ENCODE measurements at places on chromosomes 3 and 15.

GRCh38 chr3:52269776-52270175 lies 8.7 kb downstream of the WDR82 start:
- DNase-seq, result no peak

- no peak for DNase-seq
These were observed 427.9 kb downstream of the WDR72 start for GRCh38 chr15:53331328-53332190.

DNA sequence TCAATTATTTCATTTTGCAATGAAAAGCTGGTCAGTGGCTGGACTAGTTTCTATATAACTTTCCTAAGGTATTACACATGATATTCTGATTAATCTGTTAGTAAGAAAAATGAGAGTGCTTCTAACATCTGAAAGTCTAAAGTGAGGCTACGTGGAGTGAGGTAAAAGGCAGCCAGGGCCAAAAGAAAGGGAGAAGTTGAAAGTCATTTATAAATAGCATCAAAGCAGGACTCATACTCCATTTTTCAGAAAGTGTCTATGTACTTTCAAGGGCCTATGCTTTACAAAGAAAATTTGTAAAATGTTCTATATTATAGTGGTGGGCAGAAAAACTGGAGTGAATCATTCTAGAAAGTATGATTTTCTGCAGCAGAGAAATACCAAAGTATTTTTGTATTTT lies 80.0 kb downstream of the CSNK1G1 start:
- no peak for DNase-seq

- no peak for DNase-seq
These were observed 56.5 kb downstream of the GHSR start for GRCh38 chr3:172391592-172392302.

DNA sequence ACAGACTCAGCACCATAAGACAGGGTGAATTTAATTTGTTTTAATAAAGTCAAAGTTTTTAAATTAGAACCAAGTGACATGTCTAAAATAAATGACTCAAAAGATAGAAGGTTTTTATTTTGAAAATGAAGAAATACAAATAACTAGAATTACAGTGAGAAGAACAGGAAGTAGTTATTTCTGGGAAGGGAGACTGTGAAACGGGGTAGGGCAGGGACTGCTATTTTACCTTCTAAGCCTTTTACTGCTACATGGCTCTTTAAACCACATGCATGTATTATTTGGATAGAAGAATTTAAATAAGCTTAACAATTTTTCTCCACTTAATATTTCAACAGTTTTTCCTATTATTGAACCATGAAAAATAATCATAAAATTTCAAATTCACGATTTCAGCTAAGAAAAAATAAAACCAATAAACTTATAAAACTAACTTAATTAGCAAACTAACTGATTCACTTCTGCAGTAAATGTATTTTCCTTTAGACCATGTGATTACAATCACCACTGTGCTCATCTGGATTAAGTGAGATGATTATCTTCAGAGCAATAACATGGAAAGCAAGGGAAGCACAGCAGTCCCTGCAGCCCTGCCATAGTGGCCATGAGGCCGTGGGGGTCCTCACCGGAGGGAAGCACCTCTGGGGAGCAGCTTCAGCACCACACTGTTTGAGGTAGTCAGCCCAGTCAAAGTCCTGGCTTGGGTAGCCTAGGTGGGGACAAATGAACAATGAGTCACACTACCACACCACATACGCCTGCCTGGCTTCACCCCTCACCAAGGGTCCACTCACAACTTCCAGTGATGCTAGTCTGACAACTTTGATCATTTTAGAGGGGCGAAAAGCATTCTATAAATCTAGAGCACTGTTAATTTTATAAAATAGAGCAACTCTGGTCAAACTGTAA lies 28.3 kb upstream of the STIMATE start:
- no peak for DNase-seq

- no peak for DNase-seq
These were observed 1.3 kb downstream of the RAD51 start for GRCh38 chr15:40696228-40696627.

DNA sequence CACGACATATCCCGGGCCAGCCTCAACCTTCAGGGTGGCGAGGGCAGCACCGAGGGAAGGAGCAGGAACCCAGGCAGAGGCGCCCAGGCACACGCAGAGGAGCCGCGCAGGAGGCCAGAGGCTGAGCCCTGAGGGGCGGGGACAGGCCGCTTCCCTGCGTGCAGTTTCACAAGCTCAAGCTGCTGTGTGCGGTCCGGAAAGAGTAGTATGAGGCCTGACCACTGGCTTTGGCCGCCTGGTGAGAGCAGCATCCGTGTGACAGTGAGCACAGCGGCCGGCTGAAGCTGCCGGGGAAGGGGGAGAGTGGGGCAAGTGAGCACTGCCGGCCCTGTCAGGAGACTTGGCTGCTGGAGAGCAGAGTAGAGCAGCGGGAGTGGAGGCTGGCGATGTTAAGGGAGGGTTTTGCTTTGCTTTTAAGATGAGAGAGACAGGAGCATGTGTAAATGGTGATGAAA lies 8.7 kb downstream of the ZDHHC19 start:
- DNase-seq, result no peak

GRCh38 chr3:8899876-8900460 lies 63.3 kb downstream of the RAD18 start:
- DNase-seq, result no peak

- no peak for DNase-seq
These were observed 162.6 kb upstream of the PFN2 start for GRCh38 chr3:150133293-150133692.

DNA sequence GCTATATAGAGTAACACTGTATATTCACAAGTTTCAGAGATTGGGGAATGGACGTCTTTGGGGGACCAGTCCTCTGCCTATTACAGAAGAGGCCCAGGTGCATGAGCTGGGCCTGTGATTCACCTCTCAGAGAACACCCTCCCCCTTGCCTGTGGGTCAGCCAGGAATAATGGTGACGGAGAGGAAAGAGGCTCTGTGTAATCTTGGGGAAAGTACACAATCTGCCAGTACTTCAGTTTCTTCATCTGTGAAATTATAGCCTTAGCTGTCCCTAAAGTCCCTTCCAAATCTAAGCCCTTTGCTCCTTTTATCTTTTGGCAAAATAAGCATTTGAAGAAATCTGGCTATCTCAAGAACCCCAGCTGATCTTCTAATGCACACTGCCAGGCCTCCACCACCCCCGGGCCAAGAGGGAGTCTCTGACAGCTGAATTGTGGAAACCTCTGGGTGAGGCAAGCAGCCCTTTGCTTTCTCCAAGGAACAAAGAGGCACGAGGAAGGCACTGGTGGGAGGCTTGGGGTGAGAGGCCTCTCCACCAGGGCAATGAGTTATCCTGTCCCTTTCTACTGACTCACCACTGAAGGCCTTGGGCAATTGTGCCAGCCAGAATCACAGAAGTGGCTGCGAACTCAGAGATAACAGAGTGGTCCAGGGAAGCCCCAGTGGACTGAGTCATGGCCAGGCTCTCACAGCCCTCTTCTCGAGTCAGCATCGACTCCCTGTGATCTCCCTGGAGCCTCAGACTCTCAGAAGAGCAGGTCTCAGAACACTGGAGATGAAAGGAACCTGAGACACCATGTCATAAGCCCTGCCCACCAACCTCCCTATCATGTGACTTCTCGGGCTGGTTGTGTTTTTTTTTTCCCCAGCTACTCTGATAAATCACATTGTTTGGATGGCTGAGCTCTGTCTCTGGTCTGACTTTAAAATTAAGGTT lies 31.8 kb downstream of the CCNL1 start:
- DNase-seq, result no peak

GRCh38 chr15:36479200-36479896 lies 100.1 kb upstream of the CDIN1 start:
- DNase-seq, result no peak

DNA sequence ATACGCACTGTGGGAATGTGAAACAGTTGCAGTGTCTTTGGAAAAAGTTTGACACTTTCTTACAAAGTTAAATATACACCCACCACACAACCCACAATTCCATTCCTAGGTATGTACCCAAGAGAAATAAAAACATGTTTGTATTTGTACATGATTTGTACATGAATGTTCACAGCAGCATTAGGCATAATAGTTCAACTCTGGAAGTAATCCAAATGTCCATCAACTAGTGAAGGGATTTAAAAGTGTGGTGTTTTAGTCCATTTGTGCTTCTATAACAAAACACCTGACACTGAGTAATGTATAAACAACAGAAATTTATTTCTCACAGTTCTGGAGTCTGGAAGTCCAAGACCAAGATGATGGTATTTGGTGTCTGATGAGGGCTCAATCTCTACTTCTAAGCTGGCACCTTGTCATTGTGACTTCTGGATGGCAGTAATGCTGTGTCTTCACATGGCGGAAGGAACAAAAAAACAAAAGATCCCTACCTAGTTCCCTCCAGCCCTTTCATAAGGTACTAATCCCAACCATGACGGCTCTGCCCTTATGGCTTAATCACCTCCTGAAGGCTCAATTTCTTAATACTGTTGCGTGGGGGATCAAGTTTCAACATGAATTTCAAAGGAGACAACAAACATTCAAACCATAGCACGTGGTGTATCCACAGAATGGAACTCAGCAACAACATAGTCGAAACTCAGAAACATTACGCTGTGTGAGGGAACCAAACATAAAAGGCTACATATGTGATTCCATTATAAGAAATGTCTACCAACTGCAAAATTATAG lies 120.5 kb downstream of the AQP9 start:
- no peak for DNase-seq

GRCh38 chr15:94456226-94456625 lies 224.9 kb downstream of the MCTP2 start:
- no peak for DNase-seq

- DNase-seq, result no peak
These were observed 879.6 kb downstream of the AGBL1 start for GRCh38 chr15:86959254-86959653.

- no peak for DNase-seq
These were observed 11.9 kb upstream of the PKM start for GRCh38 chr15:72242775-72243370.

- no peak for DNase-seq
These were observed 60.5 kb downstream of the SH3BP5 start for GRCh38 chr3:15271785-15272381.

DNA sequence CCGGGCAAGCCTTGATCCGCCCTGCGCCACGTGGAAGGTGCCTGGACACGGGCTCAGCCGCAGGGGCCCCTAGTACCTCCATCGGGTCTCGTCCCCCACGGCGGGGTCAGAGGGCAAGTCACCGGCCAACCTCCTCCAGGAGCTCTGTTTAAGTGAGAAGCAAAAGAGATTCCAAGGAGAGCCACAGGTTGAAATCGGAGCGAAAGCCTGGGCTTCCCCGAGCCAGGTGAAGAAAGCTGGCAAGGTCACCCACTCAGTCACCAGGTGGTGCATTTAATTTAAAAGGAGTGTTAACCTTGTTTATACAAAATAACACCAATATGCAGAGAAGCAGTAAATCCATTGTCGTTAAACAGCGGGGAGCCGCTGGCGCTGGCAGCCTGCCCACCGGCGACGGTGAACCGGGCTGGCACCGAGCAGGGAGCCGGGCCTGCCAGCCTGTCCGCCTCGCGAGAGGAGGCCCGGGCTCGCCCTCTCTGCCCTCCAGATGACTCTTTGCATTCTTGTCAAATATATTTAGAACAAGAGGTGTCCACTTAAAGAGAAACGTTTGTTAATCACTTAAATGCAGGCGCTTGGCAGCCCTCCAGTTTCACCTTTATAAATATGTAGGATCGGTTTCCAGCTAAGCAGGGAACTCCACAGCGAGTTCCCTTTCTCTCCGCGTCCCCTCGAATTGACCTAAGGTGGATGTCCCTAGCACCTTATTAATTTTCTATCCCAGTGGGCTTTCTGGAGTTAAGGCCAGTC lies 277.3 kb upstream of the NR2F2 start:
- no peak for DNase-seq

GRCh38 chr15:62021991-62022600 lies 38.2 kb downstream of the VPS13C start:
- DNase-seq, result no peak

DNA sequence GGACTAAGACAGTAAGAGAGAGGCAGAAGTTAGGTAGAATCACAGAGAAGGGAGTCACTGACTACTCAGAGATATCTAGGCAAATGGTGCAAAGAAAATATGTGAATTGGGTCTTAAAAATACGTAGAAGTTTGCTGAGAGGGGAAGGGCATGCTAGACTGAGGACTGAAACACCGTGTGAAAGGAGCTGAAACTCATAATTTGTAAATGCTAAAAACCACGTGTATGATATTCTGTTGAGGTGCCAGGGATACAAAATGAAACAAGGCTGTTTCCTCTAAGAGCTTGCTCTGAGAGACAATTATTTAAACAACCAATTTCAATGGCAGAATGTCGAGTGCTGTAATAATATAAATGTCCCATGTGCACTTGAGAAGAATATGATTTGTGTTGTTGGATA lies 47.2 kb downstream of the NCK1 start:
- no peak for DNase-seq

GRCh38 chr3:147521646-147522045 lies 112.5 kb downstream of the ZIC1 start:
- no peak for DNase-seq

DNA sequence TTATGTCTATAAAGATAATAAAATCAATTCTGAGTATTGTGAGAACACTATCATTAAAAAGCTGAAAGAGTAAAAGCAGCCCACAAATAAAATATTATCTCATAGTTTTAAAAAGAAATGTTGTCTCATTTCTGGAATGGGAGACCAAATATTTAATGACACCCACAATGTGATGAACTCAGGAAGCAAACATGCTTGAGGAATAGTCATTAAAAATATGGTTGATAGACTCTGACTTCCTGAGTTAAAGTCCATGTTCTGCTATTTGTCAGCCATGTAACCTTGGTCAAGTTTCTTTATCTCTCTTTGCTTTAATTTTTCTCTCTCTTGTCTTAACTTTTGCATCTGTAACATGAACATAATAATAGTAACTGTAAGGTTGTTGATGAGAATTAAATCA lies 35.5 kb upstream of the CHMP2B start:
- DNase-seq, result no peak

DNA sequence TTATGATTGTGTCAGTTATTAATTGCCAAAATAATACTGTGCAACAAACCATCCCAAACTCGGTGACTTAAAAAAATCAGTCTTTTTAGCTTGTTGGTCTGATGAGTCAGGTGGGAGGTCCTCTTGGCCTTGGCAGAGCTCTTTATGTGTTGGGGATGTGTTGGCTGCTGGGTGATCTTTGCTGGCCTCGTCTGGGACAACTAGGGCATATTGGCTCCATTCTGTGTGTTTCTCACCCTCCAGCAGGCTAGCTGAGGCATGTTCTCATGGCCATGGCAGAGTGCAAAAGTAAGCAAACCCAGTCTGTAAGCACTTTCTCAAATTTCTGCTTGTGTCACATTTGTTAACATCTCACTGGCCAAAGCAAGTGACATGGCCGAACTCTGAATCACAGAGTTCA lies 251.6 kb downstream of the RPLP1 start:
- no peak for DNase-seq

DNA sequence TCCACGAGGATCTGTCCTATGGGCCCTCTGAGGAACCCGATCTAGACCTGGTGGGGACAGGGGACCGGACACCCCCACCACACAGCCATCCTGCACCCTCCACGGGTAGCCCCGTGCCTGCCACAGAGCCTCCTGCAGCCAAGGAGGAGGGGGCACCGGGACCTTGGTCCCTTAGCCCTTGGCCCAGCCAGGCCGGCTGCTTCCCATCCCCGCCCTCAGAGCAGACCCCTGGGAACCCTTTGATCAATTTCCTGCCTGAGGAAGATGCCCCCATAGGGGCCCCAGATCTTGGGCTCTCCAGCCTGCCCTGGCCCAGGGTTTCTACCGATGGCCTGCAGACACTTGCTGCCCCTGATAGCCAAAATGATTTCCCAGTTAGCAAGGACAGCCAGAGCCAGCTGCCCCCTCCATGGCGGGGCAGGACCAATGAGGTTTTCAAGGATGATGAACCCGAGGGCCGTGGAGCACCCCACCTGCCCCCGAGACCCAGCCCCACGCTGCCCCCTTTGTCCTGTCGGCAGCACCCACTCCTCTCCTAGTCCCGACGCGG lies 91.5 kb downstream of the TBC1D2B start:
- DNase-seq, result no peak

GRCh38 chr3:188349351-188349901 lies 195.5 kb downstream of the LPP start:
- DNase-seq, result no peak

Data from D721Med (cell line).